ENCODE measurements at places on chromosomes 3 and 15. TPM values are rescaled to one million over a fixed set of nuclear protein-coding genes. Genes with fewer than 3 reads are reported as not detected.
A peak's percentile ranks its signal among the peaks of the same experiment; 100 is the strongest.

The TSEN2 gene
- 9.7 TPM for total RNA-seq

- DNase-seq = no peak
These were observed 72.0 kb downstream of the FAM43A start for GRCh38 chr3:194757647-194758061.

DNA sequence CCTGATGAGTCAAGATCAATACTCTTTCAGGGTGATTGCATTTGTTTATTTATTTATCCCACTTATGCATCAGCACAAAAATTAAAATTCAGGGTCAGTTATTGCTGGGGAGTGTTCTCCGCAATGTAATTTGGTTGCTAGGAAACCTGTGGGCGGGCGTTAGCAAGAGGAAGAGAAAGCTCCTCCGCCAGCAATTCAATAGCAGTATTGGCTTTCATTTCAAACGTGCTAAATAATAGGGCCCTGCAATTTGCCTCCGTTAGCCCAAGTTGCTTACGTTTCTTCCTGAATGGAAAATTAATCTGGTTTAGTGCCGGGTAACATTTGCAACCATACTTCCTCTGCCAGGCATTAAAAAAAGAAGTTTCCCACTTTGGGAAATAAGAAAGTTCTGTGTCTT is 35.5 kb upstream of the PLCL2 start:
- peak; percentile 73 for DNase-seq

DNA sequence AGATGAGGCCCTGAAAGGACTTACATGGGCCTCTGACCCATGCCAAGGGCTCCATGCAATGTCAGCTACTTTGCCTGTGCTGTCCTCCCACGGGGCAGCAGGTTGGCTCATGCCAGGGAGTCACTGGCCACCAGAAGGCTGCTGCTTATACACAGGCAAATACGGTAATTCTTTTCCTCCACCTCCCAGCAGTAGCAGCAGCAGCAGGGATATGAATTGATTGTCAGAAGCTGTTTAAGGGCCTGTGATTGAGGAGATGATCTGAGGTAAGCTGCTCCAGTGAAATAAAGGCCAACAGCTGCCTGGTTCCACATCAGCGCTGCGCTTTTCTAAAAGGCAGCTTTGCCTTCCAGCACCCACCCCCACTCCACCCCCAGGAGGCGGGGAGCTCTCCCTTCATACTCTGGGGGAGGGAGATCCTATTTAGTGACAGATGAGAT is 250.5 kb downstream of the SHQ1 start:
- peak; percentile 20 for DNase-seq

DNA sequence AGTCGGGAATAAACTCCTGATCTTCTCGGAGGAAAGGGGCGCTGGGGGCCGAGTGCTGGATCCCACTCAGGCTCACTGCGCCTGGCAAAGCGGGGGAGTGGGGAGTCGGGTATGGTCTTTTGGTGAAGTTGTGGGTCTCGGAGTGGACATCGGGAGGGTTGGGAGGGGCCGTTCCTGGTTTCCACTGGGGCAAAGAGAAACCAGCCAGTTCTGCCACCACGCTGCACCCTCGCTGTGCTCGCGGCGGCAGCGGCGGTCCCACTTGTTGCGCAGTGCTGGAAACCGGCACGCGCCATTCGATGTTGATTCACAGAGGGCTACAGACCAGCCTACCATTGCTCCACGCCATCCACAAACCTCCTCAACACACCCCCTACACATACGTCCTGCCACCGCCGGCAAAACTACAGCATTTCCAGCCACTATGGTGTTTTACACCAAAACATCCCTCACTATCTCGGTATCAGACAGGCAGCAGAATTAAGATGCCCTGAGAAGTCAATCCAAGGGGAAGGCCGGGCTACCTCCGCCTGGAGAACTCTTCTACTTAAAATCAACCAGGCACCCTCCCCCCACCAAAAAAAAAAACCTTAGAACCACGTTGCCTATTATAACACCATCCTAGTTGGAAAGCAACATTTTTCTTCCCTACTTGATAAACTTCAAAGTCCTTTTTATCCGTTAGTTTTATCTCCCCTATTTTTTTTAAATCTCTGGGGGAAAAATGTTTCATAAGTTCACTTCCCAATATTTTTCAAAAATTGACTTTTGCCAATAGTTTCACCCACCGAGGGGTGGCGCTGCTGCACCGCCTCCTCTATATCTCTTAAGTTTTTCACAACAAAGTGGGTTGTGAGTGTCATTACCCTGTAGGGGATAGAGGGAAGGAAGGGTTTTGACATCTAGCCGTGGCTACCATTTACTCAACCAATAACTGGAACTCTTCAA is 3.6 kb downstream of the BCL6 start:
- peak; percentile 71 for DNase-seq

DNA sequence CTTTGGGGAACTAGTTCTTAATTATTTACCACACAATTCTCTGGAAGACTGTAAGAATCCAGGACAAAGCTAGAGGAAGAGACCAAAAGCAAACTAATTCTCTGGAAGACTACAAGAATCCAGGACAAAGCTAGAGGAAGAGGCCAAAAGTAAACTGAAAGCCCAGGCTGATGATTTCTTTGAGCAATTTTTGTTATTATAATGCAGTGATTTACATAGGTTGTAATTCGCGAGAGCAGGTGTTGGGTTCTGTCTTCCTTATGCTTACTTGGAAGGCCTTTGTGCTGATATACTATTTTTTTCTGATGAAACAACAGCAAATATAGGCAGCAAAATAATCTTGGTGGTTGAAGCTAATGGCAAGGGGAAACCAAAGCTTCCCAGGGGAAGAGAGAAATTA is 5.2 kb downstream of the SPTSSB start:
- DNase-seq = no peak

- DNase-seq = no peak
These were observed 161.9 kb downstream of the WNT7A start for GRCh38 chr3:13718000-13718399.

GRCh38 chr3:66165660-66166059 is 55.1 kb upstream of the SLC25A26 start:
- no peak for DNase-seq

DNA sequence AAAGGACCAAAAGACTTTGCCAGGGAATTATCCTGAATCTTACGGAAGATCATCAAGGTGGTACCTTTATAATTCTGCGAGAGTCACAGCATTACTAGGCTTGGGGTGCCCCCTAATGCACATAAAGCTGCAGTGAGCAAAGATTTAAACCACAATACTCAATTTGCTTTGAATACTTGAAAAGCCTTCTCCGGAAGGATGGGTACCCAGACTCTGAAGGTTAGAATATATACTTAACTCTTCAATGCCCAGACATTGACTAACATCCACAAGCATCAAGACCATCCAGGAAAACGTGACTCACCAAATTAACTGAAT is 117.8 kb upstream of the KCNH8 start:
- no peak for DNase-seq

DNA sequence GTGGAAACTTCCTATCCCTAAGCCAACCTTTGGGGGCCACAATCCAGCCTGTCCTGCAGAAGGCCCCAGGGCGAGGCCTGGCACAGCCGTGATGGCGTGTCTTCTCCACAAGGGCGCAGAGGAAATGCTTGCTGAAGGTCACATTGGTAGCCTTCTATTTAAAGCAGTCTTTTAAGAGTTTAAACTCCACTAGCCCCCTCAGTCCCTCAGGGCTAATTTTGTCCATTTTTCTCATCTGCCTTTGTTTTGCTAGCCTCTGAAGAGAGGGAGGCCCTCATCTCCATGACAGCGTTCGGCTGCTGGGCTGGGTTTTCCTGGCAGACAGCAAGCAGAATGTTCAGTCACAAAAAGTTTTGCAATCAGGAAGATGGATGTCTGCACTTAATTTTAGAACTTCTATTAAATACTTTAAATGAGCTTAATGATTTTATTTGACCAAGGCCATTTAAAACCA is 40.8 kb downstream of the RARB start:
- DNase-seq = peak; percentile 64

Data from astrocyte (in vitro differentiated cells and primary cell).